ENCODE measurements at places on chromosomes 7 and 10. TPM values are rescaled to one million over a fixed set of nuclear protein-coding genes. Genes with fewer than 3 reads are reported as not detected.

AKR1C2 gene
- total RNA-seq = 9.9 TPM

GRCh38 chr7:30403477-30403876, 75.1 kb downstream of the NOD1 start:
- no peaks in the 10 kb centered on the region for H3K27me3 ChIP-seq
- H3K4me3 ChIP-seq = no peak overlapping the region
- H3K27ac ChIP-seq = no peak overlapping the region
- no peaks in the 10 kb centered on the region for H3K4me1 ChIP-seq

DNA sequence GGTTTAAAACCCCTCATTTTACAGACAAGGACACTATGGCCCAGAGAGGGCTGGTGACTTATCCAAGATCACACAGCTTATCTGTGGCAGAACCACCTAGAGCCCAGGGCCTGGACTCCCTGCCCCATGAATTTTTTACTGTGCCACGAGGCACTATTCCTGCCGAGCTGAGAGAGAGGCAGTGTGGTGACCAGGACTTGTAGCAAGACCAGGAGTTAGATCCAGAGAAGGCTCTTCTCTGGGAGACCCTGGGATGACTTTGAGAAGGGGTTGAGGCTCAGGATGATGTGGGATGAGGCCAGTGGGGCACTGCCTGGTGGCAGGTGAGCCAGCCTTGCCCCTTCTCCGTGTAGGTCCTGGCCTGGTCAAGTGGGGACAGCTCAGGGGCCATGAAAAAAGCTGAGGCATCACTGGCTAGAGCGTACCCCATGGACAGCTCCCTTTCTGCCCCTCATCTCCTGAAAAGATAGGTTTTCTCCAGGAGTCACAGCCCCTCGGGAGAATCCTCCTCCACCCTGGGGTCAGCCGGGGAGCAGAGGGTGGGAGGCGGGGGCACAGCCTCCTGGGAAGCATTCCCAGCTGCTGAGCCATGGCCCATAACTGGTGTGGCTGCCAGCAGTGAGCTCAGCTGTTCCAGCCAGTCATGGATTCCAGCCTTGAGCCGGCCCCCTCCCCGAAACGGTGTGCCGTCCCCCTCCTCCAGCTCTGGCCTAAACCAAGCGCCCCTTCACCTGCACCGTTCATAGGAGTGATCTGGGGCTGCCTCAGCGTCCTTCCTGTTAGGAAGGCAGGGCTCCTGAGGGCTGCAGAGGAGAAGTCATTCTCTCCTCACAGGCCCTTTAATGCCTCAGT, 5.8 kb downstream of the FLNC start:
- peaks cover 63% of the 10 kb centered on the region for H3K36me3 ChIP-seq
- no peaks in the 10 kb centered on the region for H3K27me3 ChIP-seq
- H3K4me1 ChIP-seq = peaks cover 48% of the 10 kb centered on the region
- no peak overlapping the region for H3K4me3 ChIP-seq
- H3K27ac ChIP-seq = peak overlapping the region; percentile 99

MOGAT3 gene
- total RNA-seq = not detected

DNA sequence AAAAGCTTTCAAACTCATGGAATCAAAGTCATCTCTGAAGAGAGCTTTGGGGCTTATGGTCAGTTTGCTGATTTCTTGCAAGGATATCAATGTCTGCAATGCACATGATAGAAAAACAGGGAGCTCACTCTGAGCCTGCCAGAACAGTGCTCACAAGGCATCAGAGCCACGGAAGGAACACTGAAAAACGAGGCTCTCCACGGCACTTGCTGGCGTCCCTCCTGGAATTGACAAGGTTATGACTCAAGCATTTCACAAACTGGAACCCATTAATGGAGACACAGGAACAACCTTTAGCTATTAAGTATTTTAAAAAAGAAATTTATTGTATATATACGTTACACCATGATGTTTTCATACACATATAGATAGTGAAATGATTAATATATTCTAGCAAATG, 266.3 kb downstream of the KCND2 start:
- DNase-seq = no peak
- no peaks in the 10 kb centered on the region for H3K27me3 ChIP-seq
- no peaks in the 10 kb centered on the region for H3K36me3 ChIP-seq
- no peak overlapping the region for H3K4me3 ChIP-seq

MRLN gene
- not detected for total RNA-seq

GRCh38 chr10:102311025-102311420, 65.7 kb downstream of the GBF1 start:
- H3K4me3 ChIP-seq = no peak overlapping the region
- H3K4me1 ChIP-seq = peaks cover 68% of the 10 kb centered on the region
- no peak overlapping the region for H3K27ac ChIP-seq
- H3K27me3 ChIP-seq = no peaks in the 10 kb centered on the region
- DNase-seq = no peak

REEP3 gene
- total RNA-seq = 108 TPM

DNA sequence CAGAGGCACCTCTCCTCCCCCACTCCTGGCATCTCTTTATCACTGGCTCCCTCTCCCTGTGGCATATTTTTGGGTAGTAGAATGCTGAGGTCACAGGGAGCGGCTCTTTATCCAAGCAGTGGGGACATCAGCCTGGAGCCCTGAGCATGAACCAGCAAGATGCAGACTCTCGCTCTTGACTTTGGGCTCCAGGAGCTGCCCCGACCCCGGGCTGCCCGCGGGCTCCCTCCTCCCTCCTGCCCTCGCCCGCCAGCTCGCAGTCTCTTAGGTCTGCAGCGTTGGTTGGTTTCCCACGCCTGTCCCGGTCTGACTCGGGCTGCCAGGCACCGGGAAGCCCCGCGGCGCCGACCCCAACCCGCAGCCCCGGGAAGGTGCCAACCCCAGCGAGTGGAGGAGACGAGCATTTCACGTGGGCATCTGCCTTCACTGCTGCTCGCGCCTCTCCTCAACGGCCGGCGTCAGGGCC, 1.3 kb downstream of the INSYN2A start:
- no peaks in the 10 kb centered on the region for H3K36me3 ChIP-seq
- peak overlapping the region; percentile 58 for H3K4me3 ChIP-seq
- no peak for DNase-seq
- no peak overlapping the region for H3K27ac ChIP-seq

- H3K27me3 ChIP-seq = no peaks in the 10 kb centered on the region
- no peak overlapping the region for H3K4me3 ChIP-seq
- H3K27ac ChIP-seq = peak overlapping the region; percentile 77
- peaks cover 69% of the 10 kb centered on the region for H3K4me1 ChIP-seq
- H3K36me3 ChIP-seq = peaks cover 17% of the 10 kb centered on the region
Observed at GRCh38 chr7:605661-606450, 86.2 kb upstream of the PDGFA start.

TACC2 gene
- total RNA-seq = 53.7 TPM

GRCh38 chr10:60652628-60653027, 125.7 kb upstream of the CDK1 start:
- H3K27ac ChIP-seq = no peak overlapping the region
- H3K36me3 ChIP-seq = no peaks in the 10 kb centered on the region
- H3K4me3 ChIP-seq = no peak overlapping the region
- no peaks in the 10 kb centered on the region for H3K4me1 ChIP-seq
- no peak for DNase-seq

FAM25G gene
- not detected for total RNA-seq

- H3K36me3 ChIP-seq = no peaks in the 10 kb centered on the region
- no peak for DNase-seq
- H3K27me3 ChIP-seq = no peaks in the 10 kb centered on the region
- no peak overlapping the region for H3K27ac ChIP-seq
- no peaks in the 10 kb centered on the region for H3K4me1 ChIP-seq
- no peak overlapping the region for H3K4me3 ChIP-seq
Observed at GRCh38 chr7:138697535-138698182, 3.5 kb downstream of the SVOPL start.

NOS3 gene
- total RNA-seq = 20.2 TPM

PCLO gene
- 2.6 TPM for total RNA-seq

LANCL2 gene
- 11.8 TPM for total RNA-seq

DNA sequence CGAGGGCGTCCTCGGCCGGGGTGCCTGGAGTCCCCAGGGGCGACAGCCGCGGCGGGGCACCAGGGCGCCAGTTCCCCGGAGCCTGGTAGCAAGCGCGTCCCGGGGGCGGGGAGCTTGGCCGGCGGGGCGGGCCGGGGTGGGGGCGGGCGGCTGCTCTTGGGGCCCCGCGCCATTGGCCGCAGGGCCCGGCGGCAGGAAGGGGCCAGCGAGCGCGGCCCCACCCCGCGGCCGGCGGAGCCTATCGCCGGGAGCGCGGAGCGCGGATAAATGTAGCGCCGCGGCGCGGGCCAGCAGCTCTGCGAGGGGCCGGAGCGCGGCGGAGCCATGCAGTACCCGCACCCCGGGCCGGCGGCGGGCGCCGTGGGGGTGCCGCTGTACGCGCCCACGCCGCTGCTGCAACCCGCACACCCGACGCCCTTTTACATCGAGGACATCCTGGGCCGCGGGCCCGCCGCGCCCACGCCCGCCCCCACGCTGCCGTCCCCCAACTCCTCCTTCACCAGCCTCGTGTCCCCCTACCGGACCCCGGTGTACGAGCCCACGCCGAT, at the start of gene HHEX:
HHEX (plus strand) TSS at position 293 of the 548 bp plus-strand sequence; CDS start at position 325, 32 bp downstream.
- H3K36me3 ChIP-seq = no peaks in the 10 kb centered on the region
- peak within 1 kb of the TSS; percentile 84 for H3K27ac ChIP-seq
- peaks cover 10% of the 10 kb centered on the region for H3K4me1 ChIP-seq
- peak within 1 kb of the TSS; percentile 67 for H3K4me3 ChIP-seq
- DNase-seq = peak; percentile 84

Measured in esophagus muscularis mucosa (tissue), 4 donors.